H7 (cell line): ENCODE measurements at places on chromosomes 3 and 15.
A peak's percentile ranks its signal among the peaks of the same experiment; 100 is the strongest.

- DNase-seq, result no peak
Observed at GRCh38 chr15:57698243-57698642, 8.3 kb upstream of the POLR2M start.

GRCh38 chr3:142691527-142691926 is 32.3 kb upstream of the TRPC1 start:
- DNase-seq, result no peak

- DNase-seq, result no peak
Observed at GRCh38 chr15:25171111-25171811, 216.5 kb downstream of the SNRPN start.

DNA sequence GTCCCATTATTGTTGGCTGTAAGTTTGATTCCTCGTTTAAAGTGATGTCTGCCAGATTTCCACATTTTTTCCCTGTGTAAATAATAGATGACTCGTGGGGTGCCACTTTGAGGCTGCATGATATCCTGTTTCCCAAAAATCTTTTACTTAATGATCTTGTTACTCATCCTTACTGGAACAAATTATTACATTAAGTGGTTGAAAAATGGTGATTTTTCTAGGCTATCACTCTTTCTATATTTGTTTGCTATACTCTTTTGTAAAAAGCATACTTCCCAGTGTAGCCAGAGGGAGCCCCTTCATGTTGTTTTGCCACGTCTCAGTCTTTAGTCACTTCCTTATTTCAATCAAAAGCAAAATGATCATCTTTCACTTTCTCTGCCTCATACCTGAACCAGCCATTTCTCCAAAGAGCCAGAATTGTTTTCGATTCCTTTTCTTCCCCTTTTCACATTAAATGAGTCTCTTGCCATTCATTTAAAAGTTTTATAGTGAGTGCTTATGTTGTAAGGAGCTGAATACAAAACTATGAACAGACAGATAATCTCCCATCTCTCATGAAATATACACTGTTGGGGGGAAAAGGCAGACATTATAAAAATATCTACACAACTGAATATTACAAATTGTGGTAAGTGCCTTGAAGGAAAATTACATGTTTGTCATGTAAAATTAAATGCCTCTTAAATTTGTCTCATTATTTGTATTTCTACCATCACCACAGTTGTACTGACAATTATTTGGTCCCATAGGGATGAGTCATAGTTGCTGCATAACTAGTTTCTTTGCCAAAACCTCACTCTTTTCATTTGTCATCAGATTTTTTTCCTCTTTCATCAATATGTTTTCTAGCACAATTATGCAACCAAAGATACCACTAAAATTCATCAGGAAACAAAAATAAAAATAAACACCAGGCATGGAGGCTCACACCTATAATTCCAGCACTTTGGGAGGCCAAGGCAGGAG is 41.5 kb downstream of the ADGRG7 start:
- DNase-seq, result peak; percentile 12

GRCh38 chr3:179880868-179881267 is 155.9 kb downstream of the PEX5L start:
- DNase-seq, result no peak

- DNase-seq, result no peak
Observed at GRCh38 chr15:25795712-25796111, 67.4 kb downstream of the ATP10A start.

DNA sequence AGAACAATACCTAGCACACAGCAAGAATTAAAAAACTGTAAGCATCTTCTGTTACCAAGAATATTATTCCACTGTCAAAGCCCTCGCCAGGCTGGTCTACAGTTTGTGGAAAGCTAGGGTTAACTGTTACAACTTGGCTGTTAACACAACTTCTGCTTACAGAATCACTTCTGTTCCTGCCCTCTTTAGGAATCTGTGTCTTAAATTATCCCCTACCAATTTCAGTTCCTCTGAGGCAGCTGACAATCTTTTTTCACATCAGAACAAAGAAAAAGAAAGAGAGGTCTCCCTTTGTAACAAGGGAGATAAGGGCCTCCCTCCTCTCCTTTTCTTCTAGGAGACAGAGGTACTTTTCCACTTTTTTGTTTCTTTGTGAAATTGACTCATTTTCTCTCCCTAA is 188.9 kb downstream of the FMN1 start:
- no peak for DNase-seq

GRCh38 chr3:94115482-94115881 is 52.6 kb downstream of the NSUN3 start:
- DNase-seq, result no peak

DNA sequence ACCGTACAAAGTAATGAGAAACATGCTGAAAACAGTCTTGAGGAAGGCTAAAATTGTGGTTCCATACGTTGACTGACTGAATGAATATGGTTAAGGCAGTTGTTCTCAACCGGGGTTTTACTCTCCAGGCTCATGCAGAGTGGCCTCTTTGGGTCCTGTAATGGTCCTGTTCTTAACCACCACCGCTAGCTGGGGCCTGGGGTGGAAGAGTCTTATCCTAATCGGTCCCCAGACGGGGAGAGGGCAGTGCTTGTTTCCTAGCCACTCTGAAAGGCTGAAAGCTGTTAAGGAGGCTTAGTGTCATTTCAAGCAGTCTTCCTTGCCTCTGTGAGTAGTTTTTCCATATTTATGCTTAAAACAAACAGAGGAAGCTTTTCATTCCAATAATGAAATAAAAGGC is 32.0 kb downstream of the SELENOT start:
- no peak for DNase-seq

GRCh38 chr15:59157840-59158700 is 48.6 kb upstream of the LDHAL6B start:
- DNase-seq, result no peak

DNA sequence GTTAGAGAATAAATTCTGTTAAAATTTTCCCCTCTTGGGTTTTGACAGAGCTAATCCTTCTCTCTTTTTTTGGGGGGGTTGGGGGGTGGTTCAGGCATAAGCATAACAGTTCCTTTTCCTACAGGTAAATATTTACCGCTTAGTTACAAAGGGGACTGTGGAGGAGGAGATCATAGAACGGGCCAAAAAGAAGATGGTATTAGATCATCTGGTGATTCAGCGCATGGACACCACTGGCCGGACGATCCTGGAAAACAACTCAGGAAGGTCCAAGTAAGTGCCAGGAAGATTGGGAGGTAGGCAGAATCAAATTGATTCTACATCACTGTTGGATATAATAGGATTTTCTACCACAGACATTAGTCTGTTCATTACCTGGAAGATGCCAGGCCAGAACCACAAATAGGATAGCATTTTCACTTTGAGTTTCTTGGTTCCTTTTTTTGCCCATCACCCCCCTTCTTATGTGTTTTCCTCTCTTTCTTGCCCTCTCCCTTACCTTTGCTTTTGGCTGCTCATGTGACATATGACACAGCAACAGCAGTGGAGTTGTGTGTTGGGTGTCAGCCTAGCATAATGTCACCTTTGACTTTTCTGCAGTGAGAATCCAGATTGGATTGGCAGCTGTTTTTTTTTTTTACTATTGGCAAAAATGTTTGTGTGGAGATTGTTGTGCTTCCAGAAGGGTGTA is 79.0 kb downstream of the CHD2 start:
- DNase-seq, result no peak

GRCh38 chr15:90642464-90643300 is 74.5 kb upstream of the BLM start:
- DNase-seq, result peak; percentile 75

DNA sequence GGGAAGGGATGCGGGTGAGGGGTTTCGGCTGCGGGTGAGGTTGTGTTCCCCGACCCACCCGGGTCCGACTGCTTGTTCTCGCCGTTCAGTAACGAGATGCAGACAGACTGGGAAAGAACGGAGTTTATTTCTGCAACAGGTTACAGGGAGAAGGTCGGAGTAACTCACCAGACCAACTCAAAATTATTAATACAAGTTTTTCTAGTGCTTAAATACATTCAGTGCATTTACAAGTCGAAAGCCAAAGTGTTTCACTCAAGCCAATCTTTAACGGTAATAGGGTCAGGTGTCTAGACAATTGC is 492 bp upstream of the HIGD1A start:
- DNase-seq, result no peak
